ENCODE measurements at places on chromosomes 4 and X. TPM values are rescaled to one million over a fixed set of nuclear protein-coding genes. Genes with fewer than 3 reads are reported as not detected.

The RNF128 gene
- total RNA-seq: not detected

The MAGEB10 gene
- total RNA-seq: not detected

The NOX1 gene
- total RNA-seq: not detected

The NAA15 gene
- total RNA-seq: 36.9 TPM

The UGT2B11 gene
- total RNA-seq: not detected

- DNase-seq: no peak
Measured at GRCh38 chr4:137952116-137952515, 290.0 kb downstream of the SLC7A11 start.

- no peak for DNase-seq
Measured at GRCh38 chrX:9335251-9335650, 129.6 kb upstream of the TBL1X start.

DNA sequence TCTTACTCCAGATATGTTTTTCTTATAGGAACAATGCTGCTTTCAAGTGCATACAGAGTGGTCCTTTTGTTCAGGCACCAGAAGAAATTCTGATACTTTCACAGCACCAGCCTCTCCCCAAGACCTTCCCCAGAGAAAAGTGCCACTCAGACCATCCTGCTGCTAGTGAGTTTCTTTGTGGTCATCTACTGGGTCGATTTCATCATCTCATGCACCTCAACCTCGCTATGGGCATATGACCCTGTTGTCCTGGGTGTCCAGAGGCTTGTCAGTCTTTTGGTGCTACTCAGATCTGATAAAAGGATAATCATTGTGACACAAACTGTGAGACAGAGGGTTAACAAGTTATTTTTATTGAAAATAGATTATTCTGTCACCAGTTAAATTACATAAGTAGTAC lies 39.5 kb downstream of the WDR13 start:
- DNase-seq: no peak
